Pancreas (tissue), 10 donors: ENCODE measurements at places on chromosomes 5 and 9. TPM values are rescaled to one million over a fixed set of nuclear protein-coding genes. Genes with fewer than 3 reads are reported as not detected.

- no peak overlapping the region for H3K27ac ChIP-seq
- no peak overlapping the region for H3K4me3 ChIP-seq
- peaks cover 7% of the 10 kb centered on the region for H3K36me3 ChIP-seq
These were observed 71.2 kb downstream of the CWC27 start for GRCh38 chr5:64839936-64840335.

DNA sequence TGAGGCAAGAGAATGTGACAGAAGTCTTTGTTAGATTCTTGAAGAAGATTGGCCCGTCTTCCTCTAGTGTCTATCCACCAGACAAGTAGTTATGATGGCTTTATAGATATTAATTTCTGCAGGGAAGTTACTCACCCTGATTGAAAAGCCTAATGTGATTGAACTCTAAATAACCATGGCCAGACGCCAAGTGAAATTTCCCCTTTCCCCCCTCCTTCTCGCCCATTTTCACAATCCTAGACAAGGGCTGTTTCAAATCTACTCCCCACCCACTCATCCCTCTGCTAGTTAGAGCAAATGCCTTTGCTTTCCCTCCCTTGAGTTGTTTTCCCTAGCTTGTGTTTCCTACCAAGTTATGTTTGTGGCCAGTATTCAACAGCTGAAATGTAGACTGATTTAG, 182.5 kb downstream of the TMEM167A start:
- H3K27ac ChIP-seq: no peak overlapping the region
- no peaks in the 10 kb centered on the region for H3K36me3 ChIP-seq
- H3K4me3 ChIP-seq: no peak overlapping the region
- no peak for DNase-seq

GRCh38 chr5:2184026-2184366, 301.3 kb upstream of the IRX4 start:
- no peak overlapping the region for H3K4me3 ChIP-seq
- DNase-seq: no peak
- no peaks in the 10 kb centered on the region for H3K27me3 ChIP-seq
- H3K27ac ChIP-seq: no peak overlapping the region
- H3K36me3 ChIP-seq: no peaks in the 10 kb centered on the region
- H3K4me1 ChIP-seq: no peaks in the 10 kb centered on the region

GRCh38 chr5:107285772-107286171, 385.0 kb downstream of the EFNA5 start:
- DNase-seq: no peak
- H3K4me1 ChIP-seq: no peaks in the 10 kb centered on the region
- no peak overlapping the region for H3K27ac ChIP-seq
- H3K27me3 ChIP-seq: no peaks in the 10 kb centered on the region
- no peaks in the 10 kb centered on the region for H3K36me3 ChIP-seq

DNA sequence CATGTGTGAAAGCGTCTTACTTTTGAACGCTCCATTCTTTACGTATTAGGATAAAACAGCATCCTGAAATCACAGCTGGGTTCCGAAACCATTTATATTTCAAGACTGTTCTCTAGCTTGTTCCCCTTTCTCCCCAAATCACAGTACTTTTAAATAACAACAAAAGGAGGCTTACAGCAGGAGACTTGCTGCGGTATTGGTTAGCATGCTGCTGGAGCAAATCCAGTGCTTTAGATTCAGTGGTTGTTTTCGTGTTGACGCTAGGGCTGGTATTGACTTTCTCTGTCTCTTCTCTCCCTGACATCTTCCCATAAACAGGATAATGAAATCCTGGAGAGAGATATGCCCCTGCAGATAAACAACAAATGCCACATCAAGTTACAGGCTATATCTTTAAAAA, 103.1 kb downstream of the ZNF608 start:
- H3K27ac ChIP-seq: no peak overlapping the region
- H3K36me3 ChIP-seq: peaks cover 18% of the 10 kb centered on the region
- peaks cover 9% of the 10 kb centered on the region for H3K4me1 ChIP-seq
- no peak for DNase-seq

- H3K36me3 ChIP-seq: no peaks in the 10 kb centered on the region
- no peak overlapping the region for H3K27ac ChIP-seq
- H3K4me3 ChIP-seq: no peak overlapping the region
- peaks cover 19% of the 10 kb centered on the region for H3K4me1 ChIP-seq
- no peak for DNase-seq
These were observed 19.1 kb downstream of the NDST1 start for GRCh38 chr5:150527038-150527437.

DNA sequence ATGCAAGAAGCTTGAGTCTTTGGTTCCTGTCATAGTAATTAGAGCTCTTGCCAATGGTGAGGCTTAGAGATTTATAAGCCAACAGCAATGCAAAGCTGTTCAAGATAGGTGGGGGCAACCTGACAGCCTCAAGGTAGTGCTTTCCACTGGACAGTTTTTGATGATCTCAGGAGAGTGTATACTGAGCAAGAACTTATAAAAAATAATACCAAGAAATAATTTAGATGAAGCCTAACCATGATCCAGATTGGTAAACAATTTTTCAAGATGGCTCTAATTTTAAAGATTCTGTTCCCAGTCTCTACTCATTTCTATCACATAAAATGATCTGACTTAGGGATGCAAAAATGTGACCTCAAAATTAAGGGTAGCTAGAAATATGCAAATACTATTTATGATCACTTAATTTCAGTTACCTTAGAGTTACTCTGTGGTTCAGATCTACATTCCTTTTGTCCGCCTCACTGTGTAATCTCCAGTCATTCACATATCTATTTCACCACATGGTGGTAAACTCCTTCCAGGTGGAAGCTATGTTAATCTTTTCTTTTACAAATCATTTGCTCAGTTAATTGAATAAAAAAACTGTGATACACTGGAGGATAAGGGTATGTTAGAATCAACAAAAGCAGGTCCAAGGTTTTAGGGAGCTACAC, 1228.0 kb upstream of the C9orf72 start:
- no peaks in the 10 kb centered on the region for H3K27me3 ChIP-seq
- H3K27ac ChIP-seq: no peak overlapping the region
- H3K4me1 ChIP-seq: no peaks in the 10 kb centered on the region
- no peaks in the 10 kb centered on the region for H3K36me3 ChIP-seq
- DNase-seq: no peak

GRCh38 chr5:102130386-102130785, 165.7 kb downstream of the SLCO4C1 start:
- no peaks in the 10 kb centered on the region for H3K27me3 ChIP-seq
- H3K4me3 ChIP-seq: no peak overlapping the region
- DNase-seq: no peak
- H3K4me1 ChIP-seq: no peaks in the 10 kb centered on the region
- no peak overlapping the region for H3K27ac ChIP-seq

GRCh38 chr9:114697951-114698351, 16.0 kb upstream of the TEX48 start:
- no peak overlapping the region for H3K4me3 ChIP-seq
- no peaks in the 10 kb centered on the region for H3K36me3 ChIP-seq
- H3K4me1 ChIP-seq: no peaks in the 10 kb centered on the region
- no peak for DNase-seq
- no peak overlapping the region for H3K27ac ChIP-seq

DNA sequence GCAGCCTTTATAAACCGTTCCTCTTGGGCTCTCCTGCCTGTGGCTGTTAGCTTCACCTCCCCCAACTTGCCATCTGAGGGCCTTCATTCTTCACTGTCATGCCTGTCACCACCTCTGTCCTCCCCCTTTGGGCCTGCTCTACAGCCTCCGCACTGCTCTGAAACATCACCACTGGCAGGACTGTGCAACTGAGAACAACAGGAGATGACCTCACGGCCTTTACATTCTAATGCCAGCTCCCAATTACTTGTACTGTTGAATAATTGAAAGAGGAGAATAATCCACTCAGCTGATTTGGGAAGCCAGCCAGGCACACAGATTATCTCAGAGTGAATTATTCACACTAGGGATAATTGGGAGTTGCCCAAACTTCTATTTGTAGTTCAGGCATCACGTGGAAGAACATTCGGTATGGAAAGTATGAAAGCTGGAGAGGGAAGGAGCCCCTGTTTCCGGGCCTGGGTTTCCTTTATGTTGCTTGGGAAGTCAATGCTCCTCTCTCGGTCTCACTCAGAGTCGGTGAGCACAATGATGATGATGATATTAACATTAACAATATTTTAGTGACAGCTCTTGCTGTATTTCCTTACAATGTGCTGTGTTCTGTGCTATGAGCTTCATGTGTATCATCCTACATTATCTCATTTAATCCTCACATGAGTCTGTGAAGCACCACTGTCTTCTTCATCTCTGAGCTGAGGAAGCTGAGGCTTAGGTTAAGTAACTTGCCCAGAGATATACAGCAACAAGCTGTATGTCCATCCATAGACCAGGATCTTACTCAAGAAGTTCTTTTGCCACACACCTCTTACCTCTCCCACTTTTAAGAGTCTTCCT, 99.3 kb upstream of the LRRTM2 start:
- no peaks in the 10 kb centered on the region for H3K36me3 ChIP-seq
- H3K4me1 ChIP-seq: peaks cover 32% of the 10 kb centered on the region
- peak overlapping the region; percentile 46 for H3K27ac ChIP-seq
- no peak overlapping the region for H3K4me3 ChIP-seq
- DNase-seq: peak; percentile 75

- no peaks in the 10 kb centered on the region for H3K27me3 ChIP-seq
- H3K27ac ChIP-seq: peak overlapping the region; percentile 65
- peaks cover 6% of the 10 kb centered on the region for H3K4me1 ChIP-seq
- H3K4me3 ChIP-seq: no peak overlapping the region
These were observed 56.7 kb downstream of the ARHGAP26 start for GRCh38 chr5:142826741-142827492.

DNA sequence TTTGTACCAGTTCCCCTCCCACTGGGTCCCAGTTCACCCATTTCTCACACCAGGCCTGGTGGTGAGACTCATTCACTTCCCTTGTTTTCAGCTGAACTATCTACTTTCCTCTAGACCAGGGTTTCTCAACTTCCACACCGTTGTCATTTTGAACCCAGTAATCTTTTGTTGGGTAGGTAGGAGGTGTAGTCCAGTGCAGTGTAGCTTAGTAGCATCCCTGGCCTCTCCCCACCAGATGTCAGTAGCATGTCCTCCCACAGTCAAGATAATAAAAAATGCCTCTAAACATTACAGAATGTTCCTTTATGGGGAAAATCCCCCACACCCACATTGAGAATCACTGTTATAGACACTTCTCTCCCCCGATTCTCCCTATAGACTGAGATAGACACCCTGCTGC, 299.1 kb downstream of the EPB41L4A start:
- no peaks in the 10 kb centered on the region for H3K4me1 ChIP-seq
- no peaks in the 10 kb centered on the region for H3K27me3 ChIP-seq
- DNase-seq: no peak
- H3K36me3 ChIP-seq: no peaks in the 10 kb centered on the region

DNA sequence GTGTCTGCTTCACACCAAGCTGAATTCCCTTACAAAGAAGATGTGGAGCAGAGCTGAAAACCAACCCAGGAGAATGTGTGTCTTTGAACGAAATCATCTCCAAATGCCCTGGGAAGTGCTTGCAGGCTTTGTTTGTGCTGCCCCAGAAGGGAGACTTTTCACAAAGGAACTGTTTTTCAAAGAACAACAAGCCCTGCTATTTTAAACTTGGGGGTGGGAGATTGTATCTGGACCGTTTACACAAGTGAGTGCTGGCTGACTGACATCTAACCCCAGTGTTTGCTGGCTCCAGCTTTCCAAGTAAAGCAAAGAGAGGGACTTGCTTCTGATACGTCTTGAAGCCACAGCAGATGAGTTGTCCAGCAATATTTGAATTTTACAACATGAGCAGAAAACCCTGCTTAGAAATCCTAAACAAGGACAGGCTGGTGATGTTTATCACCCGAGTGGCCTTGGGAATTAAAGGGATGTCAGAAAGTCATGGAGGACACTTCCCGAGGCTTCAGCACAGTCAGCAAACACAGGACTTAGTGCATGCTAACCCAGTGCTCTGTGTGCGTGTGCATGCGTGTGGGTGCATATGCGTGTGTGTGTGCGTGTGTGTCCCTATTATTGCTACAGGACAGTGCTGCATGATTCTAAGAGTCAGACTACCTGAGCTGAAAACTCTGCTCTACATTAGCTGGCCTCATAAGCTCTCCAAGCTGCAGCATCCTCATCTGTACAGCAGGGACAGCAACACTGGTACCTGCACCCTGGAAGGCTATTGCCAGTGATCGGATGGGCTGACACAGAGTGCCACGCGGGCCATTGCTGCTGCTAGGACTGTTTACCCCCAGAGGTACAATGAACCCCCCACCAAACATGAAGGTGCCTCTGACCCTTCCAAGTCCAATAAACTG, 1.4 kb downstream of the ADAMTS12 start:
- no peak for DNase-seq
- no peaks in the 10 kb centered on the region for H3K36me3 ChIP-seq
- no peaks in the 10 kb centered on the region for H3K4me1 ChIP-seq

DNA sequence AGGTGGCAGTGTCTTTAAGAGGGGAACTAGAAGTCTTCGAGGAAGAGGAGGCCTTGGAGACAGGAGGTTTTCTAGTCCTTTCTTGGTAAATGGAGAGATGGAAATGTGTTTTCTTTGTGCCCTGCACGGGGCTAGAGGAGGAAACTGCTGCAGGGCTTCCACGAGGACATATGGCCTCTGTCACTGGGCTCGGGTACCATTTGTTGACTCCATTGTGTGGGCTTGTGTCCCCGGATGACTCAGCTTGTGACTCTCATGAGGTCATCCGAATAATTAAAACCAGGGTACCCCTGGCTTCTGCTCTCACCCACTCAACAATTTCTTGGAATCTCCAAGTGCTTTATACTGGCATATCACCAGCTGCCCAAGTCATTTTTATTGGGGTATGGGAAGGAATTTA, 261.7 kb downstream of the KIF4B start:
- no peak overlapping the region for H3K4me3 ChIP-seq
- H3K27ac ChIP-seq: no peak overlapping the region
- no peaks in the 10 kb centered on the region for H3K4me1 ChIP-seq
- no peak for DNase-seq

DNA sequence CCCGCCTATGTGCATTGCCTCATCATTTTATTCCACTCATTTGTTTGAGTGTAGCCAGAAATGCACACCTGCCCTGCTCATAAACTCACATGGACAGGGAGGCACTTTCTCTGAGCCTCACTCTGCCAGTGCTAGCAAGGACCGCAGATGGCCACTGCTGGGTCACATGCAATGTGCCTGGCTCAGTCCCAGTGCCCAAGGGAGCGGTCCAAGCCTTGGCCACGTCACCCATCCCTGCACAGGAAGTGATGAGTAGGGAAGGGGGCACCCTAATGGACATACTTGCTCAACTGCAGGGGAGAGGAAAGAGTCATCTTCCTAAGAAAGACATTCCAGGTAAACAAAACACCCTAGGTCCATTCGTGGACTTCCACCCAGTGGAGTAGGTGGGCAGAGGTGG, 630.9 kb downstream of the IRX1 start:
- no peak overlapping the region for H3K27ac ChIP-seq
- no peaks in the 10 kb centered on the region for H3K36me3 ChIP-seq
- no peak for DNase-seq

The IL13 gene
- total RNA-seq: not detected

The UGT3A1 gene
- not detected for total RNA-seq

The ZFP37 gene
- 0.76 TPM for total RNA-seq

The TMEM215 gene
- total RNA-seq: not detected

The PCDHA7 gene
- total RNA-seq: 0.20 TPM

The DDX4 gene
- 0.09 TPM for total RNA-seq

The PRRT1B gene
- total RNA-seq: 2.4 TPM

The SLCO4C1 gene
- total RNA-seq: 0.63 TPM

The PDZD2 gene
- 3.3 TPM for total RNA-seq

The TSTD2 gene
- total RNA-seq: 12.4 TPM

The MLANA gene
- not detected for total RNA-seq

The SLC36A3 gene
- not detected for total RNA-seq

The SGCD gene
- 0.87 TPM for total RNA-seq

The GRXCR2 gene
- total RNA-seq: not detected

The CNTFR gene
- total RNA-seq: 0.12 TPM
